ENCODE measurements at places on chromosomes 1 and 21.

DNA sequence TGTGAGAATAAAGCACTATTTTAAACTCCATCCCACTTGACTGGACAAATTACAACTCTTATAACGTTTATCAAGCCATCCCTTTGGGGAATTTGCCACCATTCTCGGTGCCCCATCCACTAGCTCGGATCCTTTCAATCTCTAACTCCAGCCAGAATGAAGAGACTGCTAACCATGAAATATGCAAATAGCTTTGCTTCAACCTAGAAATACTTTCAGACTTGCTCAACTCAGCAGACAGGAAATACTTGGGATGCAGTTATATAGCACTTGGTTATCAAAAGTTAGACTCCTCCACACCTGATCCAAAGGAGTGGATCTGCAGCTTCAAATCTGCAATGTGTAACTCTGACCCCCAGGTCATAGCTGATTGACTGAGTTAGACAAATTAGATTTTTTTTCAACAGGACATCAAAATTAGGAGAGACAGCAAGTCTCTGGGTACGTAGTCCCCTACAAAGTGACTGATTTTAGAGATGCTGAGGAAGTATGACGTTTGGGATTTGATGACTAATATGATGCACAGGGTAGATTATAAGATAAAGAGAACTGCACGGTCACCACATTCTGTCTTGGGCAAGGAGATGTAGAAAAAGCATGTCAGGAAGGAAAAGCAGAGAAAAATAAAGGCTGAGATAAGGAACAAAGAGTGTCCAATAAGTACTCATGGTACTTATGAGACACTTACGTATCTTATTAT, 496.0 kb downstream of the AGBL4 start:
- DNase-seq: no peak

DNA sequence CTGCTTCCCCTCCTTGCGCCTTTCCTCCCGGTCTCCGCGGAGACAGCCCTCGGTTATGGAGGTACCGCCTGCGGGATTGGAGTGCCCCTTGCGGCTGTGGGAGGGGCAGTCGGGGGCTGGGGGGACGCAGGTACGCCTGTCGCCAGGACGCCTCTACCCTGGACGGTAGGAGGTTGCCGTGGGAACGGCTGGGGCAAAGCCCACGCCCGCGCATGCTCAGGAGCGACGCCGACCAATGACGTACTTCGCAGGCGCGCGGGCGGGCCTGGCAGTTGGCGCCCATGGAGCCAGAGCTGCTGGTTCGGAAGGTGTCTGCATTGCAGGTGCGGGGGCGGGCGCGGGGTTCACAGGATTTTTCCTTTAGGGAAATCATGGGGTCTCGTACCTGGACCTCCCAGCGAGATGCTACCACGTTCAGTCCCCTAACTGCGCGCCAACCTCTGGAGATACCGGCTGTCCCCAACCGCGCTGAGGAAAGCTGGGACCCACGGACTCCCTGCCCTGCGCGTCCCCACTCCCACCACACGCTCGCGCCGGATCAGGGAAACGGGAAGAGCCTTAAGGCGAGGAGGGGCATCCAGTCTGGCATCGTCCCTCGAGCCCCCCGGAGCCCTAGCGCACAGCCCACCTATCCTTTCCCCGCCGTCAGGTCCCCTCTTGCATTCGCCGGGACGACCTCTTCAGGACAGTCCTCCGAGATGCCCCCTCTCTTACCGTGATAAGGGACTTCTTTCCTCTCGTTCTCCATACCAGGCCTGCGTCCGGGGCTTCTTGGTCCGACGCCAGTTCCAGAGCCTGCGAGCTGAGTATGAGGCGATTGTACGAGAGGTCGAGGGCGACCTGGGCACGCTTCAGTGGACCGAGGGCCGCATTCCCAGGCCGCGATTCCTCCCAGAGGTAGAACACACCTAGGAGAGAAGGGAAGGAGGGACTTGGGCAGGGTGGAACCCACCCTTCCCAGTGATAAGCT, at the start of gene IQCC:
TSS of gene IQCC (plus strand) at position 271 of the 970 bp plus-strand sequence. CDS start at position 282, 11 bp downstream.
- DNase-seq: peak; percentile 86

GRCh38 chr1:247548769-247549182, at the start of gene GCSAML:
GCSAML (plus strand) TSS chr1:247549134; CDS start chr1:247549192, 58 bp downstream.
- no peak for DNase-seq

DNA sequence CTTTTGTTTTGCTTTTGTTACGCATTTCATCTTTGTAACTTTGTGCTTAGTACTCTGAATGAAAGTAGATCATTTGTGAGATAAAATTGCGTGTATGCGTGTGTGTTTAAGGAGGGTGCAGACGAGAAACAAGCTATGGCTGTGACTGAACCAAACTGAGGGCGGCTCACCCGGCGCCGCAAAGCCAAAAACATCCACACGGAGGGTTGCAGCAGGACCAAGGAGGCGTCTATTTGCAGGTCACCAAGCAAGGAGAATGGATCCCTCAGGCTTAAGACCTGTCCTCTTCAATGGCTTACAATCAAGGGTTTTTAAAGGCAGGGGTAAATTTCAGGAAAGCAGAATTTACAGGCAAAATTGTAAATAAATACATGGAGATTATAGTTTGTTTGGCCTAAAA, 12.8 kb downstream of the GCSAML start:
- no peak for DNase-seq

DNA sequence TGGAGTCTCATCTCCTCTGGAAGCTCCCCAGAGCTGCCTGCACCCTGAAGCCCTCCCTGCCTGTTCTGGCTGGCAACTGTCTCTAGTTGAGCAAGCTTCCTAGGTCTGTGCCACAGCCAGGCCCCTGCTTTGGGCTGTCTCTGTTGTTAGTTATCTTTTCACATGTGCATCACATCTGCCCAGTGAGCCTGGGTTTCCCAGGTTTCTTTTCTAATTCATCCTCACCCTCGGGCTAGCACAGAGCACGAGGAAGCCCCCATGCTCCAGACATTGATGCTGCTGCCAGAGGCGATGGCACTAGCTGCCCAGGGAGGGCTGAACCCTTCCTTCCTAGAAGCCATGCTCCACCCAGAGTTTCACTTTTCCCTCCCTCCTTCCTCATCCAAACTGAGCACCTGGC, 27.2 kb downstream of the RASSF5 start:
- DNase-seq: no peak

DNA sequence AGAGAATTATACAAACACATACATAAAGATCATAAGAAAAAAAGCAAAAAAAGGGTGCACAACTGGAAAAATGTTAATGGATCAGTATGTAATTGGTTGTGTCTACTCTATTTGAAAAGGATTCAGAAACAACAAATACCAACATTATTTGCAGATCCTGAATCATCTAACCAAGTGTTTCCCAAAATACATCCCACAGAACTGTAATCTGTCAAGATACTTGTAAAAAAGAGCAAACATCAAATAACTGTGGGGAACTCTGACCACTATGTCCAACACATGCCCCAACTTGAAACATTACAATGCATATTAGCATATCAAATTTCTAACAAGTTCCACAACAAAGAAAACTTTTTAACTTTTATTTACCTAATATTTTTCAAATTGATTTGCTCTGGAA, 22.6 kb downstream of the ANKRD13C start:
- DNase-seq: no peak

GRCh38 chr1:207808322-207808705, 56.5 kb downstream of the CD46 start:
- DNase-seq: no peak

- no peak for DNase-seq
Observed at GRCh38 chr1:211519602-211520001, 27.6 kb upstream of the RD3 start.

DNA sequence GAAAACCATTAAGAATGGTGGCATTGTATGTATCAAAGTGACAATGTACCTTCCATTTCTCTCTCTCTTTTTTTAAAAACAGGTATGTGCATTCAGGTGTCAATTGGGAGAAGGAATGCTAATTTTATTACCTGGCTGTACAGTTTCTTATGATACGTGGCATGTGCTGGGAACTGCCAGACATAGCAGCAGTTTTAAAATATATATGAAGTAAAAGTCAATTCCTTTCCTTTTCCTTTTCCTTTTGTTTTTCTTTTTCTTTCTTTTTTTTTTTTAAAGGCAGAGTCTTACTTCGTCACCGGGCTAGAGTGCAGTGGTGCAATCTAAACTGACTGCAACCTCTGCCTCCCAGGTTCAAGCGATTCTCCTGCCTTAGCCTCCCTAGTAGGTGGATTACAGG, 37.0 kb downstream of the SPEN start:
- no peak for DNase-seq

- no peak for DNase-seq
Observed at GRCh38 chr21:25806060-25806459, 71.3 kb downstream of the GABPA start.

- no peak for DNase-seq
Observed at GRCh38 chr1:42136466-42136865, 16.7 kb upstream of the GUCA2B start.

- DNase-seq: no peak
Observed at GRCh38 chr1:46401154-46401913, 7.2 kb downstream of the FAAH start.

GRCh38 chr1:87030740-87031690, 116.6 kb downstream of the HS2ST1 start:
- DNase-seq: no peak

GRCh38 chr1:90384193-90384592, 332.9 kb downstream of the BARHL2 start:
- DNase-seq: no peak

DNA sequence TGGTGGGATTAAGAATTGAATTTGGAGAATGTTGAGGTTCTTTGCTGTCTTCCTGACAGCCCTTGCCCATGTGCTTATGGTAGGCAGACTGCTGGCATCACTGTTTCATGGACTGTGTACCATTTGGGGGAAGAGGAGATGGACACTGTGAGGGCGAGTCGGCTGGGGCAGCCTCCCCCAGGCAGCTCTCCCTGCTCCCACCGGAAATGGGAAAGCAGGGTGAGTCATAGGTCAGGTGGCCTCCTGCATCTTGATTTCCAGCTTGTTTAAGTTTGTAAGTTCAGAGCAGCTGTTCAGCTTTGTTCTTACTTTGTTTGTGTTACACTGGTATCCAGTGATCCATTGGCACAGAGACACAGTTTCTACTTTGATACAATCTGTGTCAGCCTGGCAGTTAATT, 87.2 kb upstream of the CNIH3 start:
- DNase-seq: peak; percentile 47

DNA sequence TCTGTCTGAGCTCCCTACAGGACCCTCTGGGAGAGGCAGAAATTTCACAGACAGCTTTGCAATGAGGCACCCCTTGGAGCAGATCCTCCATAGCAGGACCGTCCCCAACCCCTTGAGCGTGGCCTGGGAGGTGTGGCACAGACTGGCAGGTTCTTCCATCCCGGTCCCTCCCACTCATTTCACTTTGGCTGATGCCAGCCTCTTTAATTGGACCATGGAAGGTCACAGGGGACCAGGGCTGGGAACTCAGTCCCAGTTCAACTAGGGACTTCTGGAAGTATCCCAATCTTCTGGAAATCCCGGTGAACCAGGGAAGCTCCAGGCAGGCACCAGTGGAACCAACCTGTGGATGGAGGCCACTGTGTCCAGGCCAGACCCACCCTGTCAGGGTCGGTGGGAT, 83.7 kb downstream of the SPSB1 start:
- DNase-seq: no peak

DNA sequence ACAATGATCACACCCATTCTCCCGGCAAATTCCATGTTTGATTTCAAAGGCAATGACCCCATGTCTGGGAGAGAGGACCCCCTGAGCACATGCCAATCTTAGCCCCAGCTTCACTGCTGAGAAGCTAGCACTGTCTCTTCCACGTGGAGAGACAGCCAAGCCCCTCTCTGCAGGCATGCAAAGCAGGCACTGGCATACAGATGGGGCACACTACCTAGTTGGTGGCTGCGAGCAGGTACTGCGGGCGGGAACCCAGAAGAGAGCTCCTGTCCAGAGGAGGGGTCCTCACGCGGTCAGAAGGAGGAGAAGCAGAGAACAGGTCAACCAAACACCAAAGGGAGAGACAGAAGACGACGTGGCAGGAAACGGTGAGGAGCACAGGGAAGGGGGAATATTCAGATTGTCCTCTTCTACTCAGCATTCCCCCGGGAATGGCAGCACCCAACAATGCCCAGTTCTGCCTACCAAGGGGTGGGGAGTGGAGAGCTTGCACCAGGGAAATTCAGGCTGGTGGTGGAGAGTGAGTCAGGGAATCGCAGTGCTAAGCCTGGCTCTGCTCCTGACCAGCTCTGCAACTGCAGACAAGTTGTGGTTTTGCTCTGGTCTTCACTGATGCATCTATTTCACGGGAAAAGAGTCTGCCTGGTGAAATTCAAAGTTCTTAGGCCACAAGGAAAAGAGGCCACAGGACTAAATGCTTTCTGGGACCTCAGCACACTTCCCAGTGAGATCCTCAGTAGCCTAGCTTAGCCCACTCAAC, 48.1 kb upstream of the GOLT1A start:
- DNase-seq: no peak

- DNase-seq: no peak
Observed at GRCh38 chr1:19353596-19353995, 41.5 kb downstream of the SLC66A1 start.

DNA sequence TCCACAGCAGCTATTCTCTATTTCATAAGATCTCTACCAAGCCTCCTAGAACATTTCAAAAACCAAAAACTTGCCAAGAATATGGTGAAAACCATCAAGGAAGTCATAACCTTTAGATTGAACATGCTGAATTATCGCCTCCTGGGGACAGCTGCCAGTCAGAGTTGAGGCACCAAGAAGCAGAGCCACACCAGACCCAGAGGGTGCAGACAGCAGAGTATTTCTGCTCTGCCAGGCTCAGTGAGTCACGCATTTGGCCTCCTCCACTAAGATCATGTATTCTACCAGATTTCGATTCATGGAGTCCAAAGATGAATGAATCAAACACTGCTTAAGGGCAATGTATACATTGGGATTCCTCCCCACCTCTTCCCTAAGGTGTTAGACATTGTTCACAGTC, 2.1 kb downstream of the F3 start:
- DNase-seq: no peak

- no peak for DNase-seq
Observed at GRCh38 chr1:160643138-160643537, 3.7 kb downstream of the SLAMF1 start.

- no peak for DNase-seq
Observed at GRCh38 chr1:29315262-29315661, 78.9 kb downstream of the PTPRU start.

- no peak for DNase-seq
Observed at GRCh38 chr1:58266242-58266641, 280.3 kb downstream of the OMA1 start.

GRCh38 chr1:29513357-29513756, 277.0 kb downstream of the PTPRU start:
- peak; percentile 64 for DNase-seq

DNA sequence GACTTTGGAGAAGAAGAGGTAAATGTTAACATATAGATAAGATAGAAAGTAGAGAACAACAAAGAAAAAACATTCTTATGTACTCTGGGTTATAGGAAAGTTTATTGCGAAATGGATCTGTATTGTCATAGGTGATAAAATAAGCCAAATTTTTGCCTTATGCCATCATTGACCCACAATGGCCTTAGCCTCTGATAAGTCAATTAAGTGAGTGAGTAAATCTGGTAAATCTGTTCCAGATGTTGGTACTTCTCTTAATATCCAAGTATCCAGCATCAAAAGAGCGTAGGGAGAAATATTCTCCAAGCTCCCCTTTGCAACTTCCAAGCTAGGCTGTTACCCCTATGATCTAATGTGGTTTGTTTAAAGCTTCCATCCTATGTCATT, 38.3 kb upstream of the CLCA4 start:
- no peak for DNase-seq

Data from SW480 (cell line).